ENCODE measurements at places on chromosomes 1 and 21.

DNA sequence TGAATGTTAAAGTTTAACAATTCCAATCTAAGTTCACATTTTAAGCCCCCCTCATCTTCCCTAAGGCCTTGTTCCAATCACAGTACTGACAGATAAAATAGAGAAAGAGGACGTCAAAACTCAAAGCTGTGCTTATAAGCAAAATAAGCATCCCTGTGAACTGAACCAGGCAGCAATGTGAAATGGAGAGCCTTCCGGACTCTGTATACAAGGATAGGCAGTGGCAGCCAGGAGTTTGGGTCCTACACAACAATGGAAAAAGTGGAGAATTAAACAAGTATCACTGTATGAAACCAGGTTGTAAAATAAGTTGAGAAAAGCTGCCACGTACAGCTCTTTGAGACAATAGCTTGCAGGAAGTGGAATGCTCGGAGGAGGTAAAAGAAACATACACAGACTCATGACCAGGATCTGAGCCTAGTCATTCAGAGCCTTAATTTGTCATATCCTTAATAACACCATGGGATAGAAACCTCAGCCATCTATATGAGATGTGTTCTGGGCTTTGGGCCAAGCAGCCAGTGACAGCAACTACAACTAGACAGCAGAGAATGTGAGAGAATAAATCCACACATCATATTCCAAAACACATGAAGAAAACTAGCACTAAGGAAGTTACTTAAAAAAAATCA is 55.2 kb upstream of the PALMD start:
- DNase-seq: no peak

GRCh38 chr1:67189953-67190352 is 23.7 kb downstream of the IL23R start:
- no peak for DNase-seq

- DNase-seq: peak; percentile 94
These were observed at the start of gene PRKCZ for GRCh38 chr1:2049718-2050431. TSS of gene PRKCZ (plus strand) at chr1:2050411. CDS start at chr1:2050631, 220 bp downstream.

DNA sequence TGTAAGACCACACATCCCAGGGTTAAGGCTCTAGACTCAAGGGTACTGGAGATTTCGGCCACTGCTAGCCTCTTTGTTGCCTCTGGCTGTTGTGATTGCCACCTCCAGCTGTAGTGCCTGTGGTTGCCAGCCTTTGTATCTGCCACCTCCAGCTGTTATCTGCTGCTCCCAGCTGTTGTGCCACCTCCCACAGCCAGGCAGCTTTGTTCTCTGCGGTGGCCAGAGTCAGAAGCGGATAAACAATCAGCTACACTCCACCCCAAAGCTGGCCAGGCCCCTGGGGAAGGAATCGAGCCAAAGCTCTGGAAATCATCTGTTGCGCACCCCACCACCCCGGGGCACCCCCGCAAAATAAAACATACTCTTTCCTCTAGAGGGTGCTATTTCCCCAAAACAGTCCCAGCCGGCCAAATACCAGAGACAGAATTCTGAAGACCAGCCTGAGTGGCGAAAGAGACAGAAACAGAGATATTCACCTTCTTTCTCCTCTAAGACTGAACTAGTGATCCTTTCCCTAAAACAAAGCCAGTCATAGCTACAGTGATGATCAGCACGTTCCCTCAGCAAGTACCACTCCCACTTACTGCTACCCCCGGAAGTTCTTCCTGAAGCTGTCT is 14.8 kb upstream of the PIGM start:
- DNase-seq: no peak

DNA sequence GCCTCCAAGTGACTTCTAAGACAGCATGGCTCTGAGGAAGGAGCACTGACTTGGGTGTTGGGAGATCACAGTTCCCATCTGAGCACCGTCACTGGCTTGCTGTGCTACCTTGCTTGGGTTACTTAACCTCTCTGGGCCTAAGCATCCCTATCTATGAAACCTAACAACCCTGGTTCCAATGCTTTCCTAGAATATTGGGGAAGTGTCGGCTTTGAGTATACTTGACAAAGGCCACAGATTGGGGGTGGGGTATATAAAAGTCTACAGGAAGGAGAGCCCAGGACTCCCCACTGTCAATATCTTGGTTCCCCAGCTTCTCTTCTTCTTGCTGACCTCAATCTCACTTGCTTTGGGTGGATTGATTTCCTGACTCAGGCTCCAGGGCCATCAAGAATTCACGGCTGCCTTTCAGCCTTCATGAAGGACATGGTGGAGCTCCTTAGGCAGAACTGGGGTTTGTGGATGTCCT is 6.3 kb downstream of the TNFRSF1B start:
- no peak for DNase-seq

DNA sequence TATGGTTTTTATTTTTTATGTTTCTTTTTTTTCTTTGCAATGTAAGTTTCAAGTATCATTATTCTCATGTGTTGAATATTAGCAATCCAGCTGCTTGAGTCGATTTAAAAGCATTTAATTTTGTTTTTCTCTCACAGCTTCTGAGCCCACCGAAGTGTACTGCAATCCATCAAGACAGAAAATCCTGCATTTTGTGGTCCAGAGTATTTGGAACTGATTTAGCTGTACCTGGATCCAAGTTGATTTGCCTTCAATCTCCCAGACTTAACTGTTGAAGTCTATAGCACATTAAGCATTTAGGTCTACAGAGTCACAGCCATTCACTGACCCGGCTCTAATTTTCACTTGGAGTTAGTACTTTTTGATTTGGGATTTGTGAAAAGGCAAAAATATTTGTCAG is 622.9 kb upstream of the ADAMTS5 start:
- no peak for DNase-seq

DNA sequence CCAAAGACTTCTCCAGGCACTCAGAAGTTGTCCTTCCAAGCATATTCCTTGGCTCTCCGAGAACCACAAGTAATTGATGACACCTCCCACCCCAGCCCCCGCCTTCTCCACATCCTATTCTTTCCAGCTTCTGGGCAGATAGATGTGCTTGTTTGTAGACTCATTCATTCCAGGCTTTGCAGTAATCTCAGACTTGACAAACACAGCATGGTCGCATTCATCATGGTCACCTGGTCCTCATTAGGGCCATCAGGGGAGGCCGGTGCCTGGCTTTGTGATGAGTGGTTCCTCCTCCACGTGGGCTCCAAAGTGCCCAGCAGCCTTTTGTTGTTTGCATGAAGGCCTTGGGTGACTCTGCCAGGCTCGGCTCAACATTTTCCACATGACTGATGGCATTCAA is 28.5 kb upstream of the KCNE2 start:
- peak; percentile 75 for DNase-seq

DNA sequence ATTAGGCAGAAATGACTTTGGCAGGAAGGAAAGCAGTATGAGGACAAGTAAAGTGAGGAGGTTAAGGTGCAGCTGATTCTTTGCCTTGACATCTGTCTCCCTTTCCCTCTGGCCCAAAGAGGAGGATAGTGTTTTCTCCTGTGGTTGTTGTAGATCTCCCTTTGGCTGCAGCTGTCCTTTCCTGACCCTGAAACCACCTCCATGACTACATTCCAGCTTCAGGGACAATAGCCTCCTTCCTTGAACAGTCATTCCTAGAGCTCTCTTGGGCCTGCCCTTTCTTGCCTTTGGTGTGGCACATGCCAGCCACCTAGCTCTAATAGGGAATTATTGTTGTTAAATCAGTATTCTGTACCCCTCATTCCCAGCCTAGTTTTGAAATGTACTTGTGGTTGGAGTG is 6.2 kb downstream of the ZMYM1 start:
- no peak for DNase-seq

DNA sequence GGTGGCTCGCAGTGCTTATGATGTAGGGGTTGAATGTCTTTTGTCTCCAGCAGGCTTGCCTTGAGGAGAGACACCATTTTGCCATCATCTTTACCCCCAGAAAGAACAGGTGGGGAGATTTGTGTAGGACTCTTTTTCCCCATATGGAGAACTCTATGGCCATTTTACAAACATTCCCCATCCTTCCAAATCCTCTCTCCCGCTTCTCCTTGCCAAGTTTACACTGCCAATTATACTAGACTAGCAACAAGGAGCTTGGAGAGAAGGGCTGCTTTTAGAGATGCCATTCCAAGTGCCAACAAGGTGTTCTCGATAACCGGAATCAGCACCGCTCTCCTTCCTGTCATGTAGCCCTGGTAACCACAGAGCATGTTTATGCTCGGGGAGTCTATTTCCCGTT is 233.1 kb downstream of the CAMTA1 start:
- no peak for DNase-seq

- DNase-seq: no peak
These were observed 389.9 kb downstream of the SMYD3 start for GRCh38 chr1:246117066-246117791.

DNA sequence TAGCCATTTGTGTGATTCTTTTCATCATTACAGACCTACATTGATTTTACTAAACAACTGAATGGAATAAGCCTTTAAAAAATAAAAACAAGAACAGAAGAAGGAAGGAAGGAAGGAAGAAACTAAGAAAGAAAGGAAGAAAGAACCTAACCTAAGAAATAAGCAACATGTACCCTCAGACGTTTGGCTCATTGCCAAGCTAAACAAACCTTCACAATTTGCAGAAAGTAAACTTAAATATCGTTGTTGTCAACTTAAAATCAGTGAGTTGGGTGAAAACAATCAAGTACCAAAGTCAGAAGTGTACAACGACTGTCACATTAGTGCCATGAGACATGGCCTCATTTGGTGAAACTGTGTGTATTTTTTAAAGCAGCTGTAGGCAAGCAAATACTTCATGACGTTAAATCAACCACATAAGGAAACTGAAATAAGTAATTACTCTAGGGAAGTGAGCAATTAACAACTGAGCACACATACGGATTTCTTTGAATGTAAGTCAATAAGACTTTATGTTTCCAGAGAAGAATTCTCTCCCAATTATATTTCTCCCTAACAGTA is 313.1 kb upstream of the TMPRSS15 start:
- DNase-seq: peak; percentile 2

DNA sequence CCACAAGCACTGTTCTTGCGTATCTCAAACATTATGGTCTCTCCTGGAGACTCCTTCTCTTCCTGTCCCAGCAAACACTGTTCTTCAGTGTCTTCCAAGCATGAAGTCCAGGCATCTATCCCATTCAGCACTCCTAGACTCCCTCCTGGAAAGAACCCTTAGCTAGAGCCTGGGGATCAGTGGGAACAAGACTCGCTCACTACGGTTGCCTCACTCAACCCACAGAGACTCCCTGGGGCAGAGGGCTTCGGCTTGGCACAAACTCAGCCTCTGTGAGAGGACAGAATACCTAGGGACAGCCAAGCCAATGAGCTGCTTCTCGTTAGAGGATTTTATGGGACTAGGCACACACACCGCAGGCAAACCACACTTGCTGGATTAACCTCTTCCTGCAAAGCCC is 86.5 kb upstream of the IPO9 start:
- DNase-seq: no peak

- no peak for DNase-seq
These were observed 90.1 kb upstream of the SLC25A33 start for GRCh38 chr1:9449110-9449627.

DNA sequence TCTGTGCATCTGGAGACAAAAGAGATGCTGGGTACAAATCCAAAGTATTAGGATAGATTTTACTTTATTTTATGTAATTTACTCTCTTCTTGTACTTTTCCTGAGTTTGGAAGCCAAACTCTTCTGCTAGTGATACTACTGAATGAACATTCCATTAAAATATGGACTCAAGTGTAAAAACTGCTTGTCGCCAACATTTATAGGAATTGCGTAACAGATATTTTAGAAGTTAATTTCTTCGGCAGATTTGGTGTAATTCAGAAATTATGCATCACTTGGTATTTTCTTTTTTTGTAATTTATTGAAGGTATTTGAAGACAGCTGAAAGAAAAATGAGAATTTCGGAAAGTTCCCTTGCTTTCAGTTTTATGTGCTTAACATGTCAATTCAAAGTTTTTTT is 137.0 kb downstream of the RABGAP1L start:
- no peak for DNase-seq

DNA sequence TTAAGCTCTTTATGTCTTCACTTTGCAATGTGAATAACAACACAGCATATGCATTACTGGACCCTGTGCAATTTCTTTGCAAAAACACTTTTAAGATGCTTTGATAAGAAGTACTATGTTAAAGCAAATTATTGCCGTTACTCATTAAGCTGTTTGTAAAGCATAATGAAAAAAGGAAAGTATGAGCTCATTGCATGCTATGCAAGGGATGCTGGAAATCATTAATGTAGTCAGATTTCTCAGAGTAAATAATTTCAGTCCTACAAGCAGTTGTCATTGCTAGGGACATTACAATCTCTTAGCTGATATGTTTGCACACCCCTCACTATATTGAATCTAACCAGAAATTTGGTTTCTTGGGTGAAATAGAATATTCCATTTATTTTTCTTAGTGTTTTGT is 982.5 kb upstream of the ADGRL2 start:
- no peak for DNase-seq

GRCh38 chr1:228940526-228940925 is 205.2 kb downstream of the RHOU start:
- no peak for DNase-seq

DNA sequence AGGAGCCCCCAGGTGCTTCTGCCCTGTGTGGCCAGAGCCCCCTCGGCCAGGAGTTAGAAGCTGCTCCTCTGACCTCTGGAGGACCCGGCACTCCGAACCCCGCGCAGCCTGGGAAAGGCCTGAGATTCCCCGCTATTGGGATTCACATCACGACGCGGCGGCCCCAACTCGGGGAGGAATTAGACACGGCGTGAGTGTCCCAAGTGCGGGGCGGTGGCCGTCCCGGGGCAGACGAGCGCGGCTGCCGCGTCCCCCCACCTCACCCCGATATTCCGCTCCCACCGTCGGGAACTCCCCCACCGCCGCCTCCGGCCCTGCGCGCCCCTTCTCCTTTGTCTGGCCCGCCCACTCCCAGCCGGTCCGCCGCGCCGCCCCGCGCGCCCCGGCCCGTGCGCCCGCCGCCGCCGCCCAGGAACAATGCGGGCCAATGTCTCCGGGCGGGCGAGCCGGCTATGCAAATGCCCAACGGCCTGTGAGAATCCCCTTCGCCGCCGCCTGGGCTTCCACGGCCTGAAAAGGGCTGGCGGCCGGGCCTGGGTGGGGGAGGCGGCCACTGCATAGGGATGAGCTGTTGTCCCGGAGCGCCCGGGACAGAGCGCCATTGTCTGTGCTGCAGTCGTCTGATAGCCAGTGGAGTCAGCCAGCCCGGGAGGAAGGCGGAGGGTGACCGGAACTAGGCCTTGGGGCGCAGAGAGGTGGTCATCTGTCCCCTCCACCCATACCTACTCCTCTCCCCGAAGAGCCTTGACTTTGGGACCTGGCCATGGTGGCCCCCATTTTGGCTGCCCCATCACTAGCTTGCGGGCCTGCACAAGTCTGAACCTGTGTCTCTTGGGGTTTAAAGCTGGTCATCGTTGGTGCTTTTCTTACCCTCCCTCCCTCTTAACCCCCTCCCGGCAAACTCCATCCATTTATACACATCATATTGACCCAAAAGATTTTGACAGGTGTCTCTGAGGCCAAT is 19.4 kb downstream of the RHBG start:
- no peak for DNase-seq

All from NCI-H1930 (cell line).